ENCODE measurements at places on chromosomes 6 and 20. TPM values are rescaled to one million over a fixed set of nuclear protein-coding genes. Genes with fewer than 3 reads are reported as not detected.

The TMC2 gene
- polyA plus RNA-seq: not detected

DNA sequence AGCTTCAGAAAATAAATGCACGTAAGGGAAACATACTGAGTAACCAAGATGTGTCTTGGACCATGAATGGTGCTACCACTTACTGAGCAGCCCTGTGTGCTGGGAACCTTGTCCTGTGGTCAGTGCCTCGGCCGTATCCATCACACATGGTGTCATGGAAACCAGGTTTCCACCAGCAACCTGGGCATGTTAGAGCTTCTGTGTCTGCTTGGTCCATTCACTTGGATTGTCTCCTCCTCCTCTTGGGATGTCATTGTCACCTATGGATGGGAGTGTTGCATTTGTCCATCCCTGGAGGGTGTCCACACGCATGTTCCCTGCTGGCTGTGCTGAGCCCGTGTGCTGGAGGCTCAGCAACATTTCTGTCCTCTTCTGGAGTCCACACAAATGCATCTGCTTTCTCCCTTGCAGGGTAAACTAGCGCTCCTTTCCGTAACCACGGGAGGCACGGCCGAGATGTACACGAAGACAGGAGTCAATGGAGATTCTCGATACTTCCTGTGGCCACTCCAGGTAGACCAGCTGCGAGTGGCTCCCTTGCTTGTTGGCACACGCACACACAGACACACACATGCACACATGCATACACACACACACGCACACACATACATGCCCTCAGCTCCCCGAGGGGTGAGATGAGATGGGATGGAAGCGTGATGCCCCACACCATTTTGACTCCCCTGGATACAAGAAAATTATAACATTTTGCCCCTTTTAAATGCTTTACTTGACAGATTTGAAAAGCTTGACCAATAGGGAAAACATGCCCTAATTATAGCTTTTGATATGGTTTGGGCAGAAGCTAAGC is 17.0 kb downstream of the NQO2 start:
- no peak for DNase-seq

The MCHR2 gene
- not detected for polyA plus RNA-seq

- DNase-seq: no peak
Measured at GRCh38 chr20:16052456-16052855, 520.8 kb downstream of the KIF16B start.

Measured in AG04450 (cell line).